A549 treated with Mapracorat at 1 μM for 4 hours (cell line): ENCODE measurements at places on chromosomes 1 and 21. TPM values are rescaled to one million over a fixed set of nuclear protein-coding genes. Genes with fewer than 3 reads are reported as not detected.

The ACTN2 gene
- 0.14 TPM in 1 of 5 replicates, not detected in the others for total RNA-seq

The SPATC1L gene
- total RNA-seq, result 0.15 to 0.42 TPM (median 0.27 TPM) in 5 replicates

The LCE1D gene
- total RNA-seq, result not detected in 5 replicates

The FABP3 gene
- not detected in 5 replicates for total RNA-seq

The LRRC53 gene
- not detected in 5 replicates for total RNA-seq

The EPHA8 gene
- total RNA-seq, result 0.02 to 0.08 TPM (median 0.02 TPM) in 3 of 5 replicates, not detected in the others

The GBP1 gene
- total RNA-seq, result 0.14 to 0.48 TPM (median 0.19 TPM) in 5 replicates

The OR6N1 gene
- not detected in 5 replicates for total RNA-seq

The PADI3 gene
- 0.85 to 1.4 TPM (median 1.1 TPM) in 5 replicates for total RNA-seq

The AGBL4 gene
- total RNA-seq, result not detected in 5 replicates

The CASZ1 gene
- total RNA-seq, result 1.6 to 2.8 TPM (median 1.9 TPM) in 5 replicates
